ENCODE measurements at places on chromosomes 6 and 20.

DNA sequence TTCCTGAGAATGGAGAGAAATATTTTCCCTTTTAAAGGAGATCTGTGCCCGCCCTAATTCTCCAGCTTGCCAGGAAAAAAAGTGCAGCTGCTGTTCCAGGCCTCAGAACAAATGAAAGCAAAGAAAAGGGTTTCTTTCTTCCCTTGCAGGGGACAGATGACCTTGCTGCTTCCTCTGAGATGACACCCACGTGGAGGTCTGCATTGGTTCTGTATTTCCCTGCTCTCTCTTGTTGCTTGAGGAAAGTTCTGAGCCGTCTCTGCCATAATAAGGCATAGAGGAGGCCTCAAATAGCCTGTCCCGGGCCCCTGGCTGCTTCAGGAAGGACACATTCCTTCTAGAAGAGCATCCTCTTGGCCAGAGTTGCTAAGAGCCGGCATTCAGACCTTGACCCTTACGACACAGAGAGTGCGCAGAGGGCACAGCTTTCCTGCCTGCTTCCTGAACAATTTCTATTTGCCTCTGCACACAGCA is 501.8 kb upstream of the SULF2 start:
- no peak for DNase-seq

- DNase-seq: no peak
Observed at GRCh38 chr6:148508401-148509041, 165.9 kb downstream of the SASH1 start.

GRCh38 chr20:21921251-21921650 is 215.8 kb downstream of the PAX1 start:
- no peak for DNase-seq

DNA sequence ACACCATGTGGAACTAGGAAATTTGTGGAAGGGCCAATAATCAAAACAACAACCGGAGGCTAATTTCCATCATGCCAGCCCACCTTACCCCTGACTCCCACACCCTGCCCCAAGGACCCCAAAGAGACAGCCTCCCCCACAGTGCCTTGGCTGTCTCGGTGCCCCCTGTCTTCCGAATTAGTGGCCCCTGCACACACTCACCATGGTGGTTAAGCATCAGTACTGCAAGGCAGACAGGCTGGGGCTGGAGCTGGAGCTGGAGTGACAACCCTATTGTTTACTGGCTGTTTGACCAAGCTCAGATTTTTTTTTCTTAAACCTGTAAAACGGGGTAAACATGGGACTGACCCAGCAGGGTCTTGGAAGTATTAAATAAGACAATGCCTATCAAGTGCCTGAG is 238.0 kb downstream of the TFAP2C start:
- DNase-seq: no peak

Measured in T follicular helper cell (primary cell).